ENCODE measurements at places on chromosomes 7 and 10. TPM values are rescaled to one million over a fixed set of nuclear protein-coding genes. Genes with fewer than 3 reads are reported as not detected.

The MRLN gene
- total RNA-seq: not detected

The LRRD1 gene
- not detected for total RNA-seq

DNA sequence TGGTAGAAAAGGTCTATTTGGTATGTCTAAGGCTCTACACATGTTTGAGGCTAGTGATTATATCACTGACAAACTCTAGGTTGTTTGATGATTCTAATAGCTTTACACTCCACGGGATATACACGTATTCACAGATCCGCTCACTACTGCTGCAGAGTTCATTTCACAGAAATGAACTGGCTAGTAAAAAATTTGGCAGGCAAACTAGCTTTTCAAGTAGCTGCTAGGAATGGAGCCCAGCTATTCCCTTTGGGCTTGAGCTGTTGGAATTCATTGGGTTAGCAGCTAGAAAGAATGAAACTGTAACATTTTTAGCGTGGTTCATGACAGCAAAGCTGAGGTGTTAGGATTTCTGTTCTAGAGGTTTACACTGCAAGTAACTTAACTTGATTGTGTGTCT lies 37.6 kb downstream of the R3HCC1L start:
- peaks cover 8% of the 10 kb centered on the region for H3K36me3 ChIP-seq
- no peak for DNase-seq
- no peak overlapping the region for H3K27ac ChIP-seq
- H3K4me3 ChIP-seq: no peak overlapping the region

GRCh38 chr7:39952374-39952773 lies 2.3 kb downstream of the CDK13 start:
- H3K27ac ChIP-seq: peak overlapping the region; percentile 92
- peak overlapping the region; percentile 98 for H3K4me3 ChIP-seq
- H3K4me1 ChIP-seq: peaks cover 6% of the 10 kb centered on the region
- no peak for DNase-seq
- H3K27me3 ChIP-seq: no peaks in the 10 kb centered on the region

GRCh38 chr7:71783779-71784178 lies 628.4 kb downstream of the CALN1 start:
- no peaks in the 10 kb centered on the region for H3K36me3 ChIP-seq
- no peak for DNase-seq
- no peaks in the 10 kb centered on the region for H3K27me3 ChIP-seq

- H3K27me3 ChIP-seq: no peaks in the 10 kb centered on the region
- no peak overlapping the region for H3K4me3 ChIP-seq
- peaks cover 10% of the 10 kb centered on the region for H3K4me1 ChIP-seq
- no peak overlapping the region for H3K27ac ChIP-seq
These were observed 126.0 kb downstream of the NRBF2 start for GRCh38 chr10:63258920-63259678.

DNA sequence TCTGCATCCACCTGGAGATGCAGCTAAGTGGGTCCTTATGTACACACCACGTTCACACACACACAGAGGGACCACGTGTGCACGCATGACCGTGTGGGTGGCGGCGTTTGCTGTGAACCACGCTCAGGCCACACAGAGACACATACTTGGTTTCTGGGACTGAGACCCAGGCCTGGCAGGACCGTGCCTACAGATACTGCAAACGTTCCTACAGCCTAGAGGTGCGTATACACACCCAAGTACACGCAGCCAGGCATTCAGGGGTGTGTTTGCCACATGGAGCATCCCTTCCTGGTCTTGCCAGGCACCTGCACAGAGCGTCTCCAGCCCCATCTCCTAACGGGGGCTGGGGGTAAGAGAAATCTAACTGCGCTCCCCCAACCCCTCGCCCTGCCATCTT lies 49.0 kb upstream of the GTF2IRD1 start:
- H3K4me3 ChIP-seq: no peak overlapping the region
- no peaks in the 10 kb centered on the region for H3K27me3 ChIP-seq
- no peaks in the 10 kb centered on the region for H3K4me1 ChIP-seq
- H3K36me3 ChIP-seq: no peaks in the 10 kb centered on the region
- H3K27ac ChIP-seq: no peak overlapping the region
- no peak for DNase-seq
